ENCODE measurements at places on chromosomes 5 and 9.

DNA sequence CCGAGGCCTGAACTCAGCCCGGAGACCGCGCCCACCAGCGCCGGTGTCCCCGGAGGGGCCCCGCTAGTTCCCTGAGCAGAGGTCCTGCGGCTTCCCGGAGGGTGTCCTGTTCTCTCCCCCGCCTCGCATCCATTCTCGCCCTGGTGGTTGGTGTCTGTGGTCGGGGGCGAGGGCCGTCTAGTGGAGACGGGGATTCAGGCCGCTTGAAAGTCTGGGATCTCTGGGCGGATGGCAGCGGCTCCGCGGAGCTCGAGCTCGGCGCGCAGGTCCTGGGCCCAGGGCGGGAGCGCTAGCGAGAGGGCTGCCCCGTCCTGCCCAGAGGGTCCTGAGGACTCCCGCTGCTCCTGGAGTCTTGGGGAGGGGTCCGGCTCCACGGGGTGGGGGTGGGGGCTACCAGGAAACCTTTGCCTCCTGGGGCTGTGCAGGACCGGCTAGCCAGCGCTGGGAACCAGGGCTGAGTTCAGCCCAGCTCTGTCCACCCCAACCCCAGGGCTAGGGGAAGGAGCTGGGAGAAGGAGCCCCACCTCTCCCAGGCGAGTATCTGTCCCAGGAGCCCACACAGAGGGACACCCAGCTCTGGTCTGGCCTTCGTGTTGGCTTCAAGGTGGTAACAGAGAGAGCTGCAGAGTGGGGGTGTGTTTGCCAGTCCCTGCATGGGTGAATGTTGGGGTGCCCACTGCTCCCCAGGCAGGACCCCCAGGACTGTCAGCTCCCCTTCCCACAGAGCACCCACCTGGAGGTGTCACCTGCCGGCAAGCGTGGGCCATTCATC lies 4.0 kb downstream of the TOR4A start:
- no peak for DNase-seq

DNA sequence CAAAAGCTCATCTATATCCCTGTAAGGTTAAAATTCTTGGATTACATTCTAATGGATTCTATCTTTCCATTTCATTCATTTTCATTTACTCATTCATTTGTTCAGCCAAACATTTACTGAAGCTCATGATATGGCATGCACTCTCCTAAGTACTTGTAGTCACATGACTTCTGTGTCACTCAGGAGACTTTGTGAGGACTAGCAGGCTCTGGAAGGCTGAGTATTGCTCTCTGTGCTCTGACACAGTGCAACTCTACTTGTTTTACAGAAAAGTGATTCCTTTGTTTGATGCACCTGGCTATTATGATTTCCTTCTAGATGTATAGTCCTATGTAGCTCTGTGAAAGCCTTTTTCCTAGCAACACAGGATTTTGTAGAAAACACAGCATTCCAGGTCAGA lies 53.0 kb downstream of the YIPF5 start:
- no peak for DNase-seq

DNA sequence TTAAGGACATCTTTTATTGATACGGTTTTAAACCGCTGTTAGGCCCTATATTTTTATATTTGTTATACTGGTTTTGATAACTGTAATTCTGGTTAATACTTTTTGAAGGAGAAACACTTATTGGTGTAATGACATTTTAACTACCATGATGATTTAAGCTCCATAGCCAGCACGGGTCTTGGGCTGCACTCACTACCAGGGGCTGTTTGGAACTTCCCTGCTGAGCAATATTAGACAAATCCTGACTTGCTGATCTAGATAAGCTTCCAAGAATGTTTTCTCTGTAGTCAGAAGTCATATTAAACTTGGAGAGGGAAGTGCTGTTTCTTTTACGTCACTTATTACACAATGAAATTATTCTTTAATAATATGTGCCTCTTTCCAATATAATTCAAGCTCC lies 540.0 kb upstream of the GRAMD2B start:
- no peak for DNase-seq

DNA sequence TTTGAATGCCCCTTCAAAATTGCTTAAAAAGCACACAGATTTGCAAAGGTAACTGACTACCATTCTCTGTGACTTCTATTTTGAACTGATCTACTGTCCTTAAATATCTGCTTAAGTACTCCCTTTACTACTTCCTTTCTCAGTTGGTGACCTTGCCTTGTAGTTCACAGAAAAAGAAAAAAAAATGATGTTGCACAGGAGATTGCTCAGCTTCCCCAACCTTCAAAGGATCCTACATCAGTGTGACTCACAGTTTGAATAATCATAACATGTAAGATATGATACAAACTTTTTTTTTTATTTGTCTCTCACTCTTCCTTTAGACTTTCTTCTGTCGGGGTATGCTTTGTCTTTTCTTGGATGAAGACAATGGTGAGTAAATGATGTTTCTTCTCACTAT lies 1029.6 kb downstream of the CDH12 start:
- DNase-seq: no peak
